ENCODE measurements at places on chromosomes 4 and X.

GRCh38 chrX:55039471-55039870, 8.7 kb upstream of the ALAS2 start:
- DNase-seq = no peak

DNA sequence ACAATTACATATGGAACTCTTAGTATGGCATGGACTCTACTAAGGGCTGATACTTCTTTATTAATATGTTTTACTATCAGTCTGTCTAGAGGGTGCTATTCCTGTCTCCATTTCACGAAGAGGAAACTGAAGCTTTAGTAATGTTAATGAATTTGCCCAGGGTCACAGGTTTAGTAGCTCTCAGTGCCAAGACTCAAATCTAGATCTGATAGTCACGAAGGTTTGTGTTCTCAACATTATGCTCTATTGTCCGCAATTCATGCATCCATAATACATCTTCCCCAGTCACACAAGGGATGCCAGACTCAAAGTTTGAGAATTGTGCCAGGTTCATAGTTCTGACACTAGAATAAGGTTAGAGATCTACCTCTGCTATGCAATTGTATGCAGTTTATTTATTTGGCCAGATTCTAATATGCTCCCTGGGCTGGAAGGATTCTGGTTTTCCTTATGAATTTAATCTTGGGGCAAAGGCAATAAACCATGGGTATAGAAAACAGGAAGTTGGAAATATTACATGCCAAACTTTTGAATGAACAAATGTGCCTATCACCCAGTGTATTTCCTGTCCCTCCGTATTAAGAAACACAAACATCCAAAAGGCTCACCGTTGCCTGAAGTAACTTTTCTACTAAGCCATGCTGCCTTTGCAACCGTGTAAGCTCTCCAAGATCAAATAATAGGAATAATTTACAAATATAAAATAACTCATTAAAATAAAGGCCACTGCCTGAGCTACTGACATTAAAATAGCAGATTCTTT, 478.5 kb downstream of the INPP4B start:
- DNase-seq = no peak

GRCh38 chr4:15740764-15741404, 37.2 kb upstream of the CD38 start:
- no peak for DNase-seq

DNA sequence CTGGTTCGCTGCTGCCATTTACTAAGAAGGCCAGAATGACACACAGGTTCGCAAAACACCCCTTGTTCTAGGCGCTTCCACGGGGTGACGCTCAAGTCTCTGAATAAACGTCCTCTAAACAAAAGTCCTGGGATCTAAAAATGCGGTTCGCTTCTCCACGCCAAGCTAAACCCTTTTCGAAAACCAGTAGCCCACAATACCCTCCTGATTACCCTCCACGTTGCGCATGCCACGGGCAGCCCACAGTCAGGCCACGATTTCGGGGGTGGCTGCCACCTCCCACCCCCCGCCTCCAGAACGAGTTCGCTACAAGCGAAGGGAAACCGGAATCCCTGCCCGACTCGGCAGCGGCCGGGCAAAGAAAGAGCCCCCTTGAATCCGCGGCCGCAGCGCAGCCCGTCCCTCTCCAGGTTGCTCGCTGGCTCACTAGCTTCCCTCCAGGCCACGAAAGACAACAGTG, 423 bp downstream of the RPL39 start:
- DNase-seq = peak; percentile 47

- peak; percentile 75 for DNase-seq
These were observed 28.3 kb upstream of the AP1S2 start for GRCh38 chrX:15882704-15883539.

- peak; percentile 45 for DNase-seq
These were observed 188.3 kb upstream of the RPS6KA3 start for GRCh38 chrX:20455001-20455400.

GRCh38 chrX:16892504-16893362, 22.6 kb upstream of the RBBP7 start:
- peak; percentile 77 for DNase-seq

DNA sequence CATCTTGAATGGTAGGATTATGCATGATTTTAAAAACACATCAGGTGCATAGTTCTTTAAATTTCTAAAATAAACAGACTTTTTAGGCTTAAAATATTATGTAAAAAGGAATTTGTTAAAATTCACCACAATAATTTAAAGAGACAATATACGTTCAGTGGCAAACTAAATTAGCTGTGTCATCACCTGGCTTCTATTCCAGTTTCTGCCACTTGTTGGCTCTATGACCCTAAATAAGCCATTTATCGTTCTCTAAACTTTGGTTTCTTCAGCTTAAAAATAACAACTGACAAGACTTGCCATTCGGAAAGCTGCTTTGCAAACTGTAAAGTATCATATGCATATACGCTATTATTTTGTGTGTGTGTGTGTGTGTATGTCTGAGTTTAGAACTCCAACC, 141.3 kb downstream of the MGST2 start:
- no peak for DNase-seq

GRCh38 chr4:10837151-10837550, 152.6 kb upstream of the CLNK start:
- no peak for DNase-seq

DNA sequence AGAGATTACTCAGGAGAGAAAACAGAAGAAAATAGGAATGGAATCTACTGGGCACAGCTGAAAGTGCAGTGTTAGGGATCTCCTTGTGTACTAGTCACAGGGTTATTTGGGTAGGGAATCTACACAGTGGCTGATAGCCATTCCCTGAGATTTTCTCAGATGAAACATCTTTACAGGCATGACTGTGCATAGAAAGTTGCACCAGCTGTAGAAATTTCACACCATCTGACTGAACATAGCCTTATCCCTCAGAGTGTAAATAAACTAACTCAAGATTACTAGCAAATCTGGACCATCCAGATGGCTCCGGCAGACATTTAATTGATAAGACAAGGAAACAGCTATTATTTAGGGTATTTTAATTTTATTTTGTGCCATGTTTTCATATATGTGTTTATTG, 2053.5 kb upstream of the TENM3 start:
- DNase-seq = no peak

DNA sequence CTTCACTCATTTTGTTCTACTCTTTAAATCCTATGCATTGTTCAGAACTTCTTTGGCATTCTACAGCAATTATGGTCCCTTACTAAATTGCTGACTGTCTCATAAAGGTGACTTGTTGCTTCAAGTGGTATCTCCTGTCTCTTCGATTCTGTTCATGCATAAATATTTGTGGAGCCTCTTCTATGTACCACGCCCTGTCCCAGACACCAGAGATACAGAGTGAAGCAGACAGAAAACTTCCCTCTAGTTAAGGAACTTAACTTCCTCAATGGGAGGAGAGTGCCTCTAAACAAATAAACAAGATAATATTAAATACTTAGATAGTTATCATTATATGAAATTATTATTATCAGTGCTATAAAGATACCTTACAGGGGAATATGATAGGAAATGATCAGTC, 235.7 kb downstream of the FRAS1 start:
- DNase-seq = no peak

GRCh38 chrX:68868316-68868715, 39.5 kb downstream of the EFNB1 start:
- DNase-seq = no peak

DNA sequence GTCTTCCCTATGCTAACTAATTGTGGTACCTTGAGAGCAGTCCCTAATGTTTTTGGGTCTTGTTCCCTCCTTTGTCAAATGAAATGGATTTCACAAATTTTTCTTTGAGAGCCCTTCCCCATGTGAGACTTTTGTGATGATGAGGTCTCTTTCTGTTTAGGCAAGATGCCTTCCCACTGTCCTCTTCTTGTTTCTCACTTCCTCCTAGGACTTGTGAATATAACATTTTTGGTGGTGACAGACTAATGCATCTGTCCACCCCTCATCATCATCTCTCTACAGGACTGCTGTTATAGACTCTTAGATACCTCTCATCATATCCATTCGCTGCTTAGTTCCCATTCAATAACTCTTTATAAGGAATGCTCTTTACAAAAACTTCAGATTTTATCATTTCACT, 8.7 kb upstream of the ANK2 start:
- no peak for DNase-seq

- DNase-seq = peak; percentile 4
These were observed 519 bp downstream of the SLC25A4 start for GRCh38 chr4:185143601-185143969.

- no peak for DNase-seq
These were observed 51.0 kb upstream of the SPIN4 start for GRCh38 chrX:63402106-63402505.

DNA sequence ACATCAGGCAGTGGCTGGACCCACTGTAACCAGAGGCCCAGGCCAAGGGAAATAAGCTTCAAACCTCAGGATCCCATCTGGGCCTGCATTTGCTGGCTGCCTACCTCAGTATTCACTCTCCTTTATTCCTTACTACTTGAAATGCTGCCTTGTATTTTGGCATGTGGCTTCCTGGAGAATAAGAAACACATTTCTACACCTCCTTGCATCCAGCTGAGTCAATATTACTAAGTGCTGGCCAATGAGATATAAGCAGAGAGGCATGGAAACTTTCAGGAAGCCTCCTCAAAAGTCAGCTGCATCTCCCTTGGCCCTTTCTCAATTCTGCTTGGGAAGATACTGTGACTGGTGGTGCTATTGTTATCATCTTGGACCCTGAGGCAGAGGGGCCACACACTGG, 59.8 kb upstream of the RELL1 start:
- no peak for DNase-seq

DNA sequence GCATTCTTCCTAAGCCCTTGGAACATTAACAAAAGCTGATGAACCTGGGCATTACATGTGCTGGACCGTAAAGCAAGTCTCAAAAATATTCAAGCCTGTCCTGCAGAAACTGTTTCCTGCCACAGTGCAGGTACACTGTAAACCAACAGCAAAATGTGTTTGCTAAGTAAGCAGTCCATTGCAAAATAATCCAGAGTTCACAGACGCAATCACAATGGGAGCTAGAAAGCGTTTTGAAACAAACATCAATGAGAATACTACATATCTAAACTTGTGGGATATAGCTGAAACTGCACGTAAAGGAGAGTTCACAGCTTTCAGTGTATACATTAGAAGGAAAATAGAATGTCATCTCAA, 61.6 kb downstream of the RGS12 start:
- no peak for DNase-seq

DNA sequence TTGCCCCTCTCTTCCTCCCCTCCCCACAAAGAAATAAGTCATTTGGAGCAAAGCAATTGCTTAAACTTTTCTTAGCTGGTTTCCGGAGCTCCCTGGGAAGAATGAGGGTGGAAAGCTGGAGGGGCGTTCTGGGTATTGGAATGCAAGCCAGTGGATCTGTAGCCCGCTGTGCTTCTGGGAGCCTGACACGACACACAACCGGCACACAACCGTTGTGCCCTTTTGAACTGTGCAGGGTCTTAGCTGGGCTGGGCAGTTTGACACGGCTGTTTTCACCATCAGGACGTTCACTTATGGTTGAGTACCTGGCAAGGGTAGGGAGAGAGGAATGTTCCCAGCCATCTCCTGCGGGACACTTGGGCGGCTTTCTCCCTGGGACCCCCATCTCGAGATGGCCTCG, 38.3 kb downstream of the SHROOM2 start:
- no peak for DNase-seq

DNA sequence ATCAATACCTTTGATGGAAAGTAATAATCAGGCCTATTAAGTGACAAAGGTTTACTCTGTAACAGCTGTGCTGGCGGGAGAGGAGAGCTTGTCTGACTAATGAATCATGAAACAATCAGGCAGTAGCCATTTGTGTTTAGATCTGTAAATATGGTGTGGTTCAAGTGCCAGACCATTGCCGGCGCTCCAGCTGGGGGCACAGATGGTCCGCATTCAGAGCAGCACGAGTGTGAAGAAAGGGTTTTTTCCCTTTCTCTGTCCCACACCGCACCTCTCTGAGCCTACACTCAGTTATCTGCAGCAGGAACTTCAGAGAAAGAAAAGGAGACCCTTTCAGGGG, 111.3 kb upstream of the PAQR3 start:
- DNase-seq = no peak

GRCh38 chr4:35934320-35934981, 309.9 kb downstream of the ARAP2 start:
- peak; percentile 3 for DNase-seq

DNA sequence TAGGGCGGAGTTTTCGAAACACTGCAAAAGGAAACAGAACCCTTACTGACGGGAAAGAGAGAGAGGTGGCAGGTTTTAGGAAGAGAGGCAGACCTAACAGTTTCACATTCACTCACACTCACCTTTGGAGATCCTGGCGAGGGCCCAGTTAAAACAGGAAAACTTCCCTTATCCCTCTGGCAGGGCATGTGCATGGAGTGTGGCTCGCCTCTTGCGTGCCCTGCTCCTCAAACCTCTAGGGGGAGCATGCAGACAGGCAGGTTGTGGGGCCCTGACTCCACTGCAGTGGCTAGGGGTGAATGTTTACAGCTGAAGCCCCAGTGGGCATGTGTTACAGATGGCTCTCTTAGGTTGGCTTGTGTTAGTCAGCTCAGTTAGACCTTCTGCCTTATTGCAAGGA, 451.5 kb downstream of the UBE2NL start:
- no peak for DNase-seq

DNA sequence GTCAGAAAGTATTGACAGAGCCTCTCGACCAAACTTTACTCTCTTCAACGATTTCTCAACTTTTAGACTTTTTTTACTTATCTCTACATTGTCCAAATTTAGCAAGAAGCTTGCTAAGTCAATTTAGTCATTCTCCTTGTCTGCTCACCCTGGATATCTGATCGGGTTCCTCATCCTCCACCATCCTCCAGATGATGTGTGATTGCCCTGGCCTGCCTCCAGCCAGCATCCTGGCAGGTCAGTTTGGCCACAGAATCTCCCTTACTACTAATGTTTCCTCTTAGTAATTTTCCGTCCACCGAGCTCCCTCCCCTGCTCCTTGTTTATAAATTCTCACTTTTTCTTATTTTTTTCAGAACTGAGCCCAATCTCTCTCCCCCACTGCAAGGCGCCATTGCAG, 167.9 kb upstream of the ZFP42 start:
- no peak for DNase-seq

DNA sequence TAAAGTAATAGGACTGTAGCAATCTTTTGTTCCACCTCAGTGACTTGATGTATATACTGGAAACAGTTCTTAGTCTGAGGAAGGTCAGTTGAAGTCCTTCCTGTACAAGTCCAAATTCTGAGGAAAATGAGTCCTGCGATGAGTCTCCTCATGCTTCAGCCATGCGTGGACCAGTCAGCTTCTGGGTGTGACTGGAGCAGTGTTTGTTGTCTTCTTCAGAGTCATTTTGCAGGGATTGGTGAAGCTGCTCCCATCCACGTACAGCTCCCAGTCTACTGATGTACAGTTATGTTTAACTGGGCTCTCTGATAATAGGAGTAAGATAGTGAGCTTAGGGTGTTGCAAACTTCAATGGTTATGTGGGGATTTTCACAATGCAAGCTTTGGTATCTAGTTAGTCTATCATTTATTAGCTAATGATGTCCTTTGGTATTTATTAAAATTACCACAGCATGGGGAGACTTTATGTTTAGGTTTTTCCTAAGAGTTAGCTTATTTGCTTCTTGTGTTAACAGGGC, 3.4 kb downstream of the UGT2B17 start:
- no peak for DNase-seq

GRCh38 chr4:139210486-139210885, 33.5 kb upstream of the ELF2 start:
- DNase-seq = no peak

GRCh38 chr4:177427192-177427591, 15.0 kb downstream of the AGA start:
- DNase-seq = no peak

Measured in LHCN-M2 (cell line).